ENCODE measurements at places on chromosomes 16 and 17.

- DNase-seq: no peak
These were observed 188.5 kb downstream of the MSI2 start for GRCh38 chr17:57444682-57445450.

DNA sequence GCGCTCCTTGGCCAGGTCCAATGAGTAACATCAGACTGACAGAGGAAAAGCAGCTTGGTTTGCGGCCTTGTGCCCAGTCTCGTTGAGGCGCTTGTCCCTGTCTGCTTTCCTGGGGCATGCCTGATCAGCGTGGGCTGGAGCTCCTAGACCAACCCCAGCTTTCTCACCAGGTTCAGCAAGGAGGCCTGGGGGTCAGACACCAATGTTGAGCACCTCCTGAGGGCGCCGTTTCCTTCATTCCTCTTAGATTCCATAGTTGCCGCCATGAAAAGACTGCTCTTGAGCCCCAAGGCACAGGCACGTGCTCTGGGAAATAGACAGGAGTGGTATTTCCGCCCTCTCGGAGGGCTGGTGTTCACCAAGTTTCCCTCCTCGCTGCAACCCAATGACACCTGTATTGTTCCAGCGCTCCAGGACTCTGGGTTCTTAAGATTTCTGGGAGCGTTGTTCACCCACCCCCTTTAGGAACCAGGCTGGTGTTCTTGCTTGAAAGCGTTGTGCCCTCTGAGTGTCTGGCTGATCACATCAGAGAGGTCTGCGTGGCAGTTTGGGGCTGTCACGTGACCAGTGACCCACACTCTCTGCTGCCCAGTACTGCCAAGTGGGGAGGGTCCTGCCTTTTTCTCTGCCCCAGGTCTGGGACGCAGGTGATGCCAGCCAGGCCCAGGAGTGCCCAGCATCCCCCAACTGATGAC, 18.0 kb downstream of the KCTD2 start:
- DNase-seq: no peak

DNA sequence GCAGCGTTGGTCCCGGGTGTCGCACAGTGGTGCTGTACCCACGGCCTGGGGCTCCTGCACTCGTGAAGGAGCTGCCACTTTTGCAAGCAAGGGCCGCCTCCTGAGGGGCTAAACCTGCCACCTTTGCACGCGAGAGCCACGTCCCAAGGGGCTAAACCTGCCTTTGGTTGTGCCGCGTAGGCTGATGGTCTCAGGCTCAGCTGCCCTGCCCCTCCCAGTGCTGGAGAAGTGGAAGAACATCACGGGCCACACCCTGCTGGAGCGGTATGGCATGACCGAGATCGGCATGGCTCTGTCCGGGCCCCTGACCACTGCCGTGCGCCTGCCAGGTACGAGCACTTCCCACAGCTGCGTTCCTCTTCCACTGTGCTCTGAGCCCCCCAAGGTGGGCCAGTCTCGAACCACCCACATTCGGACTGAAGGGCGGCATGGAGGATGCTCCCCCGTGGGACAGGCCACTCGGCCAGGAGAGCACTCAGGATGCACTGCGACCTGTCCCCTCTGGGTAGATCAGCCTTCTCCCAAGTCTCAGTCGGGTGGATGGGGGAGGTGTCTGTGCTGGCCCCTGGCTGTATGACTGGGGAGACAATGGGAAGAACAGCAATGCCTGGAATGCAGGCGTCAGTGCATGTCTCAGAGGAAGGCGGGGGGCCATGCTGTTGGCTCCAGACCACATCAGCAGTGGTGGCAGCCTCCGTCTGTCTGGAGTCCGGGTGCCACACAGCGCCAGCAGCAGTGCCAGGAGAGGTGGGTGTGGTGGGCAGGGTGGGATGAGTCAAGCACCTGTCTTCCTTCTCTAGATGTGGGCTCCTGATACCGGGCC, 20.7 kb downstream of the ACSF3 start:
- DNase-seq: no peak

DNA sequence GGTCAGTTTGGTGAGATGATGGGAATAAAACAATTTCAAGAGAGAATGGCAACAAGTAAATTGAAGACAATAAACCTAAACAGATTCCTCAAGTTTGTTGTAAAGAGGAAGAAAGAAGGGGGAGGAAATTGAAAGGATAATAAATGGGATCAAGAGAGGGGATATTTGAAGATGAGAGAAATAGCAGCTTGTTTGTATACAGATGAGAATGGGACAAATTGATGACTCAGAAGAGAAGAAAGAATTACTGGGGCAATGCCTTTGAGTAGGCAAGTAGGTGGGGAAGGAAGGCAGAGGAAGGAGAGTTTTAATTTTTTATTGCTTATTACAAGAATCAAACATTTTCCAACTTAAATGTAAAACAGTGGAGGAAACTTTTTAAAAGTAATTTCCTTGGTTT, 98.3 kb downstream of the CHD9 start:
- no peak for DNase-seq

DNA sequence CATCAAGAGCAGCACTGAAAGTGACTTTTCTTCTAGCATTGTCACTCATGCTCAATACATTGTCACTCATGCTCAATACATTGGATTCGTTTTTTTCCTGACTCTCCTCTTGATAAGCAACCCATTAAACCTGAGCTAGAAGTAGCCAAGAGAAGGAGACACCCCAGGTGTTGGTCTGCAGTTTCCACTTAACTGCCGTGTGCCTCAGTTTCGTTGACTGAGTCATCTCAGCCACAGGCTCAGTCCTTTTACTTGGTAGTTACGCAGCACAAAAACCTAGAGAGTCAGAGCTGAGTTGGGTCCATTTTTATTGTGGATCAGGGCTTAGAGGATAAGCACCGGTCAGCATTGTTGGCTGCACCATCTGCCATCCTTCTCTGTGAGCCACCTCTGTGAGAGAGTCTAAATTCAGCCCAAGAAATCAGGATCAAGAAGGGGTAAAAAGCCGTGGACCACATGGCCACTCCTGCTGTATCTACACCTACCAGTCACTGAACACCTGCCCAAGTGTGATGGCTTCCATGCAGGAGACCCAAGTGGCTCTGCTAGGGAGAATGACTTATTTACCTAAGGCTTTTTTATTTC, 11.3 kb downstream of the GINS2 start:
- no peak for DNase-seq

GRCh38 chr17:5892921-5893675, 177.1 kb upstream of the WSCD1 start:
- no peak for DNase-seq

DNA sequence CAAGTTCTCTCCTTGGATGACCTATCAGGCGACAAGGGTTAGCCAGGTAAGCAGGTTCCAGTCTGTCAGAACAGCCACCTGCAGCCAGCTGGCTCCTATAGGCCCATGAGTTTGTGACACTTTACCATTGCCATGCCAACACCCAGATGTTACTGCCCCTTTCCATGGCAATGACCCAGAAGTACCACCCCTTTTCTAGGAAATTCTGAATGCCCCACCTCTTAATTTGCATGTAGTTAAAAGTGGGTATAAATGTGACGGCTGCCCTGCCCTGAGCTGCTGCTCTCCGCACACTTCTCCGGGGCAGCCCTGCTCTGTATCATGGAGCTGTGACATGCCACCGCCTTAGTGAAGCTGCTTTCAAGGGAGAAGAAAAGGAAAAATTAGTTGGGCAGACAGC, 10.0 kb upstream of the SECTM1 start:
- peak; percentile 28 for DNase-seq

GRCh38 chr17:31096106-31096436, 1.3 kb downstream of the NF1 start:
- DNase-seq: no peak

- no peak for DNase-seq
These were observed 36.7 kb downstream of the TK2 start for GRCh38 chr16:66513111-66513723.

GRCh38 chr16:30525844-30526136, 576 bp downstream of the ZNF768 start:
- no peak for DNase-seq

DNA sequence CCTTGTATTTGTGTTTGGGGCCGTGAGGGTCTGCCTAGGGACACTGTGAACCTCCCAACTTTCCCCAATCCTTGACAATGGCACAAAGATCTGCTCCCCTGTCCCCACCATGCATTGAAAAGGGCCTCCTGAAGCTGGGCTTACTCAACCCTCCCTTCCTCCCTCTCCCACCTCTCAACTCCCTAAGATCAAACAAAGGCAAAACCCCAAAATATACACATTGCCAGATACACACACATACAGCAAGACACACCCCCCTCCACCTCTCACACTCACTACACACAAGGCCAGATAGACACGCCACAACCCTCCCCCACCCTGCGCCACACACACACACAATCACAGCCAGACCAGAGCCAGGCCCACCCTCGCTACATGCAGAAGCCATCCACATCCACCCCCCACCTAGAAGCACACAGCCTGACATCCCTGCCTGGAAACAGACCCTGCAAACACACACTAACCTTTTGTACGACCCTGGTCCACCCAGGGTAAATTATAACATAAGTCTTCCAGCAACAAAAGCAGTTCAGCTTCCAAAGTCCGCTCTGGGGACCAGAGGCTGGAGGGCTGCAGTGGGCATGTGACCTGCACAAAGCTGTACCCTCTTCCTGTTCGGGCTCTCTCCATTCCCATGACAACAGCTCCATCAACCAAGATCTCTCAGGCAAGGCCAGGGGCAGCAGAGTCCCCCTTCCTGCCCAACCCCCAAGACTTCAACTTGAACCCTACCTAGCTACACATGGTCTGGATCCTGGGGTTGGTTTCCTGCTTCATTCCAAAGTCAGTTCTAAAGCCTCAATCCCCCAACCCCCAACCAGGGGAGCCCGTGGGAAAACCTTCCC, 1.9 kb downstream of the PCGF2 start:
- no peak for DNase-seq

GRCh38 chr16:58493756-58494431, 6.0 kb upstream of the NDRG4 start:
- no peak for DNase-seq

DNA sequence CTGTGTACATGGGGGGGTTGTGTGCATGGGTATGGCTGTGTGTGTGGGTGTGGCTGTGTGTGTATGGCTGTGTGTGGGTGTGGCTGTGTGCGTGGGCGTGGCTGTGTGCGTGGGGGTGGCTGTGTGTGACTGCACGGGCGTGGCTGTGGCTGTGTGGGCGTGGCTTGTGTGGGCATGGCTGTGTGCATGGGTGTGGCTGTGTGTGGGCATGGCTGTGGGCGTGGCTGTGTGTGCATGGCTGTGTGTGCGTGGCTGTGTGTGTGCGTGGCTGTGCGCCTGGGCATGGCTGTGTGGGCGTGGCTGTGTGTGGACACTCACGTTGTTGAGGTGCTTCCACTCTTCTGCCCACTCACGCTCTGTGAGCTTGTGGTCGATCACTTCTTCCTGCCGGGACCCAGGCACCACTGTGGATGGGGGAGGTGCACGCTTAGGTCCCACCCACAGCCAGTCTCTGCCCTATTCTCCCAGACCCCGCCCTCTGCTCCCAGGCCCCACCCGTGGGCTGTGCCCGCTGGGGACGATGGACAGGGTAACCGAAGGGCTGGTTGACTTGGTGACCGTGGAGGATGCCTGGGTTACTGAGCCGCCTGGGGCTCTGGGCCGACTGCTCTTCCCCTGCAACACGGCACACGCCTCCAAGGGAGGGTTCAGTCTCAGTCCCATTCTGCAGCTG, 16.0 kb upstream of the PABPN1L start:
- DNase-seq: peak; percentile 41

DNA sequence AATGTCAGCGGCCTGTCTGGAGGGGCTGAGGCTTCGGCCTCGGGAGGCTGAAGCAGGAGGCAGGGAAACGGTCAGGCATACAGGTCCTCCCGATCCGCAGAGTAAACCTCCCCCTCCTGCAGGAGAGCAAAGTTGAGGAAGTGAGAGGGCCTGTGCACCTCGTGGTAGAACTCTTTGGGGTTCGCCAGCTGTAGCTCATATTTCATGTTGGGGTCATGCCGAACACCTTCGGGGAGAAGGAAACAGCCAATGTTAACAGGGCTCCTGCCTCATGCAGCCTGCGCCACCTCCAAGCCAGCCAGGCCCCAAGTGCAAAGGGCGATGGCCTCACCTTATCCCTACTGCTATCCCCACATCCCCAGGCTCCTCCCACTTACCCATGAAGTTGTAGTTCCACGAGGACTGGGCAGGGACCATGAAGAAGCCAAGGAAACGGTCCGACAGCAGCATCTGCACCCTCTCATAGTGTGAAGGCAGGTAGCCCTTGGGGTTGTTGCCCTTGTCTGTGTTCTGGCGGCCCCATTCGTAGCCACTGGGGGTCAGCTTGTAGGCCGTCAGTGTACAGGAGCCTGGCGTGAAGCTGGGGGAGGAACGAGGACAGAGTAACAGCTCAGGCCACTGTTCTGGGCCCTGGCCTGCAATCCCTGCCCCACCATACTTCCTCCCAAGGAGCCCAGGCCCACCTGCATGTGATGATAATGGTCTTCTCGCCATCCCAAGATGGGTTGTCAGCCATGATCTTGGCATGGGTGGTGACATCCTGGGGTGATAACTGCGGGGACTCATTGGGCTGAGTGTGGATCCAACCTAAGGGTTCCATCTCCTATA, 1.3 kb upstream of the RILP start:
- DNase-seq: peak; percentile 5

GRCh38 chr16:58249388-58249779, 45.4 kb downstream of the PRSS54 start:
- no peak for DNase-seq

DNA sequence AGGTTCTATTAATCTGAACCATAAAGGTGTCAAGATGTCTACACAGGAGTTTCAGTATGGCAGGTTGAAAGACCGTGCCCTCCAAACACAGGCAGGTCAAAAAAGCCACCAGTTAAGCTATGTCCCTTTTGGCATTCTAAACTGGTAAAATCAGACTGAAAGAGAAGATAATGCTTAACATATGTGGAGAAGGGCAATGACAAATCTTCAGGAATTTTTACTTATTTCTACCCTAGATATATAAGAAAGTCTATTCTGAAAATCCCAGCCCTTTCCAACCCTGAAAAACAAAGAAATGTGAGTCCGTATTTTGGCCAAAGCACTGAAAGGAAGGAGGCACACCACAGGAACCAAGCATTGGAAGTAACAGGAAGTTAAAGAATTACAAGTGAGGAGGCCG, 16.5 kb downstream of the AP1G1 start:
- no peak for DNase-seq

- DNase-seq: no peak
These were observed 276.9 kb downstream of the SHISA9 start for GRCh38 chr16:13178318-13178717.

DNA sequence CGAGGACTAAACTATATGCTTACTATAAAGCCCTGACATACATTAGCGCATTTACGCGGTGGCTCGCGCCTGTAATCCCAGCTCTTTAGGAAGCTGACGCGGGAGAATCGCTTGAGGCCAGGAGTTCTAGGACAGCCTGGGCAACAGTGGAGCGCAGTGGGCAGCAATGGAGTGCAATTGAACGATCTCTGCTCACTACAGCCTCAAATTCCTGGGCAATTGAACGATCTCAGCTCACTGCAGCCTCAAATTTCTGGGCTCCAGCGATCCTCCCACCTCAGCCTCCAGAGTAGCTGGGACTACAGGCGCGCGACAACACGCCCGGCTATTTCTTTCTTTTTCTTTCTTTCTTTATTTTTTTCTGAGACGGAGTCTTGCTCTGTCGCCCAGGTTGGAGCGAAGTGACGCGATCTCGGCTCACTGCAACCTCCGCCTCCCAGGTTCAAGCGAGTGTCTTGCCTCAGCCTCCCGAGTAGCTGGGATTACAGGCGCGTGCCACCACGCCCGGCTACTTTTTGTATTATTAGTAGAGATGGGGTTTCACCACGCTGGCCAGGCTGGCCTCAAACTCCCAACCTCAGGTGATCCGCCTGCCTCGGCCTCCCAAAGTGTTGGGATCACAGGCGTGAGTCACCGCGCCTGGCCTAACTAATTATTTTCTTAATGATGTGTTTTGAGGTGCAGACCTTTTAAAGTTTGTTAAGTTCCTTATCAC, 506 bp upstream of the COG7 start:
- DNase-seq: no peak
